ENCODE measurements at places on chromosomes 7 and 10. TPM values are rescaled to one million over a fixed set of nuclear protein-coding genes. Genes with fewer than 3 reads are reported as not detected.

RAMP3 gene
- total RNA-seq, result 6.2 TPM

LBX1 gene
- not detected for total RNA-seq

IKZF1 gene
- 3.7 TPM for total RNA-seq

ADD3 gene
- total RNA-seq, result 197 TPM

ERV3-1 gene
- total RNA-seq, result 27.2 TPM

UMAD1 gene
- 13.4 TPM for total RNA-seq

MYOF gene
- total RNA-seq, result 5.5 TPM

ICA1 gene
- total RNA-seq, result 64.4 TPM

TBC1D12 gene
- 66.2 TPM for total RNA-seq

AP3M1 gene
- 37.1 TPM for total RNA-seq

CPA4 gene
- total RNA-seq, result 1.4 TPM

ABCC2 gene
- total RNA-seq, result 1.6 TPM

PLCE1 gene
- 10.6 TPM for total RNA-seq

HOXA4 gene
- total RNA-seq, result not detected

SPDYE2 gene
- 0.23 TPM for total RNA-seq

FERD3L gene
- not detected for total RNA-seq

FMC1 gene
- total RNA-seq, result 20.3 TPM

PRLHR gene
- 1.2 TPM for total RNA-seq

EFCAB10 gene
- 11.8 TPM for total RNA-seq

IL2RA gene
- total RNA-seq, result not detected

GRM3 gene
- total RNA-seq, result 153 TPM

CYP3A4 gene
- not detected for total RNA-seq

RSPH10B2 gene
- 6.0 TPM for total RNA-seq

GPR26 gene
- total RNA-seq, result 13.8 TPM

ELN gene
- 33.2 TPM for total RNA-seq

OPALIN gene
- not detected for total RNA-seq

OR2AE1 gene
- total RNA-seq, result not detected

CNNM2 gene
- 10.4 TPM for total RNA-seq

SYT15B gene
- total RNA-seq, result 1.4 TPM

METTL27 gene
- 0.46 TPM for total RNA-seq

AASS gene
- total RNA-seq, result 36.2 TPM

OPN1SW gene
- total RNA-seq, result not detected

FRMPD2 gene
- 18.7 TPM for total RNA-seq

REEP3 gene
- 21.0 TPM for total RNA-seq

CDC14C gene
- total RNA-seq, result not detected

PLAU gene
- total RNA-seq, result 2.1 TPM

CCDC7 gene
- 170 TPM for total RNA-seq

C7orf57 gene
- total RNA-seq, result 5.8 TPM

TMEM178B gene
- total RNA-seq, result 126 TPM

VWDE gene
- 2.1 TPM for total RNA-seq

TLL2 gene
- 2.1 TPM for total RNA-seq
